ENCODE measurements at places on chromosomes 11 and 22.
A peak's percentile ranks its signal among the peaks of the same experiment; 100 is the strongest.

GRCh38 chr22:22877523-22878210 lies 9.9 kb upstream of the IGLL5 start:
- DNase-seq, result peak; percentile 85

DNA sequence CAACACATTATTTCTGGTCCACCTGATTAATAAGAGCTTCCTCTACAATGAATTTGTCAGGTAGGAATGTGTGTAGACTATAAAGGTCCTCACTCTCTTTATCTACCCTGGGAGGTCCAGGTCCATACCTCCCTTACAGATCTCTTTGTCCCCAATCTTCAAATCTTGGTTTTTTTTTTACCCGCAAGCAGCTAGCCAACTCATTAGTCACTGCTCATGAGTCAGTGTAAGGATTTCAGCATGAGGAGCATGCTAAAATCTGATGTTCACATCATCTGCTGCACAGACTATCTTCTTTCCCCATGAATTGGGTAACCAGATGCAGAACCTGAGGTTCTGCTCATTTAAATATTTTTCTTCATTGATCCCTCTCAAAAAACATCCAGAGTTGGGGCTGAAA lies 397.0 kb upstream of the ISX start:
- DNase-seq, result no peak

- DNase-seq, result no peak
Measured at GRCh38 chr11:119414734-119415133, 8.2 kb downstream of the THY1 start.

GRCh38 chr11:114165326-114166230 lies 106.1 kb downstream of the ZBTB16 start:
- DNase-seq, result peak; percentile 3

DNA sequence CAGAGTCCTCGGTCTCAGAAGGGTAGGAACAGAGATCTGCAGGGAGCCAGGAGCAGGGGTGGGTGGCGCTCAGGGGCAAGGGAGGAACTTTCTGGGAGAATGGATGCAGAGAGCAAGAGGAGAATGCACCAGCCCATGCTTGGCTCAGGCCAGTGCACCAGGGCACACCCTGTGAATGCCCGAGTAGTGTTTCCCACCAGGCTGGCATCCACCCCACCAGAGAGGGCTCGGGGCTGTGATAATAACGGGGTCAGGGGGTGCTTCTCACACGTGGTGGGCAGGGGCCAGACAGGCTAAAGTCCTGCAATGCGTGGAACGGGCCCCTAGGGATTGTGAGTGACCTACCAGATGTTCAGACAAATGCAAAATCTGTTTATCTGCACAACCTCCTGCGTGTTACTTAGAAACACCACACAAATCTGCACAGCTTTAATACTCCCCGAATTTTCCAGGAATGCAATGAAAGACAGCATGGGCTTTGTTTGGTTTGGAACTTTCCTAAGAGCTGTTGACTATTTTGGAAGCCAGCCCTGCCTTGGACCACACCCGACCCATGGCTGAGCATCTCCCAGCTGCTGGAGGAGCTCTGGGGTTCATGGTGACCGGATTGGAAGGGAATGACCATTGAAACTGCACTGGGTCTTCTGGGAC lies 368.3 kb downstream of the SHANK2 start:
- no peak for DNase-seq

- DNase-seq, result no peak
Measured at GRCh38 chr11:99739464-99740089, 718.8 kb downstream of the CNTN5 start.

GRCh38 chr11:119807402-119807801 lies 78.4 kb upstream of the NECTIN1 start:
- DNase-seq, result no peak

GRCh38 chr11:111836721-111837120 lies 34.7 kb downstream of the ALG9 start:
- no peak for DNase-seq

GRCh38 chr11:12281571-12282478 lies 95.5 kb upstream of the PARVA start:
- DNase-seq, result peak; percentile 79

DNA sequence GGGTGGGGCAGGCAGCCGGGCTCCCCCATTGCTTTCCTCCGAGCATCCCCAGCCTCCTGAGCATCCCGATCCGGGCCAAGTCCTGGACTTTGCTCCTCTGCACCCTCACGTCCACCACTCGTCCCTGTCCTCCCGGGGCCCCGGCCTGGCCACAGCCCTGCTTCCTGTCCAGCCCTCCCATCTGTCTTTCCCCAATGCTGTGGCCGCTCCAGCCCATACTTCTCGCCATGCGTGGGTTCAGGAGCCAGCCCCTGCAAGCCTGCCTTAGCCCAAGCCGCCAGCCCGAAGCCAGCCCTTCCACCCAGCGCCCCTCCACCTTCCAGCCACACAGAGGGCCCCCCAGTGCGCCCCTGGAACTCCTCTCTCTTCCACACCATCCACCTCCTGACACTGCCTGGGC lies 23.8 kb downstream of the MRPL23 start:
- DNase-seq, result no peak

- no peak for DNase-seq
Measured at GRCh38 chr11:82832983-82833382, 67.2 kb downstream of the PRCP start.

Measured in CD4-positive, alpha-beta T cell treated with Interleukin-6 for 4 hours (primary cell).